Pancreas (tissue), 10 donors: ENCODE measurements at places on chromosomes 16 and 17. TPM values are rescaled to one million over a fixed set of nuclear protein-coding genes. Genes with fewer than 3 reads are reported as not detected.
A peak's percentile ranks its signal among the peaks of the same experiment; 100 is the strongest.

The CD300E gene
- total RNA-seq: 0.14 TPM

GRCh38 chr16:85652431-85653221 lies 36.1 kb downstream of the GINS2 start:
- peak overlapping the region; percentile 29 for H3K27ac ChIP-seq
- no peaks in the 10 kb centered on the region for H3K27me3 ChIP-seq
- no peaks in the 10 kb centered on the region for H3K4me1 ChIP-seq
- H3K4me3 ChIP-seq: no peak overlapping the region

The GNG13 gene
- not detected for total RNA-seq

DNA sequence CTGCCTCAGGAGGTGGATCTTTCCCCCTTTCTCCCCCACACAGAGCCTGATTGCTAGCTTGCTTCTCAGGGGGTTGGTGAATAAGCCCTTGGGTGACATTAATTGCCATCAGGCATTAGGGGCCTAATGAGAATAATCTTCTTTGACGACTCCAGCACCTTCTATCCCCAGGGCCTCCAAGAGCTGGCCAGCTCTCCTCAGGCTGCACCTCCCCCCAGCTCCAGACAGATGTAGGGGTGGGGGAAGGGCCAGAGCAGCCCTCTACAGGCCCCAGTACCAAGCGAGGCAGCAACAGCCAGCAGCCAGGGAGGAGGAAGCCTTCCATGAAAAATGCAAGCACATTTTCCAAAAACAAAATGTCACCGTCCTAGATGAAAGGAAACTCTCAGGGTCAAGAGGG lies 1.4 kb upstream of the TMEM132E start:
- H3K27ac ChIP-seq: no peak overlapping the region
- H3K27me3 ChIP-seq: peaks cover 26% of the 10 kb centered on the region
- no peak for DNase-seq
- H3K4me1 ChIP-seq: peaks cover 18% of the 10 kb centered on the region

GRCh38 chr17:69651921-69652320 lies 237.4 kb downstream of the MAP2K6 start:
- H3K27ac ChIP-seq: no peak overlapping the region
- no peaks in the 10 kb centered on the region for H3K36me3 ChIP-seq
- H3K4me1 ChIP-seq: no peaks in the 10 kb centered on the region

The ZNF821 gene
- total RNA-seq: 3.9 TPM

- H3K27ac ChIP-seq: peak overlapping the region; percentile 53
- no peak overlapping the region for H3K4me3 ChIP-seq
- H3K4me1 ChIP-seq: no peaks in the 10 kb centered on the region
- no peaks in the 10 kb centered on the region for H3K36me3 ChIP-seq
These were observed 110.4 kb upstream of the HAS3 start for GRCh38 chr16:68995011-68995504.

DNA sequence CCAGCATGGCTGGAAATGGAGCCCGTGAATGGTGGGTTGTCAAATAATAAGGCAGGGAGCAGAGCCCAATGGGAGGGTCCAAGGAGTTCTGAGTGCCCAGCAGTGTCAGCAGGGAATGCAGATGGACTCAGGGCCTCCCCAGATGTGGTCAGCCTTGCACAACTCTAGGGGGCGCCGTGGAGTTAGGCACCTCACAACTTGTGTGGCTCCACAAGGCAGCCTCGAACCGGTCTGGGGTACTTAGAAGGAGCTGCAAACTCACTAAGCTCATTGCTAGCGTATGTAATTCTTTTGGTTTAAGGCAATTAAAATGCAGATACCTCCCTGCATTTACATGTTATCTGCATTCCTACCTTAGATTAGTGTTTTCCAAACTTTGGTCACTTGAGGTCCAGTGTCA lies 18.1 kb downstream of the IRF8 start:
- no peak overlapping the region for H3K4me3 ChIP-seq
- no peak overlapping the region for H3K27ac ChIP-seq
- H3K4me1 ChIP-seq: peaks cover 11% of the 10 kb centered on the region
- no peak for DNase-seq
- H3K36me3 ChIP-seq: no peaks in the 10 kb centered on the region

The CNGB1 gene
- total RNA-seq: not detected

DNA sequence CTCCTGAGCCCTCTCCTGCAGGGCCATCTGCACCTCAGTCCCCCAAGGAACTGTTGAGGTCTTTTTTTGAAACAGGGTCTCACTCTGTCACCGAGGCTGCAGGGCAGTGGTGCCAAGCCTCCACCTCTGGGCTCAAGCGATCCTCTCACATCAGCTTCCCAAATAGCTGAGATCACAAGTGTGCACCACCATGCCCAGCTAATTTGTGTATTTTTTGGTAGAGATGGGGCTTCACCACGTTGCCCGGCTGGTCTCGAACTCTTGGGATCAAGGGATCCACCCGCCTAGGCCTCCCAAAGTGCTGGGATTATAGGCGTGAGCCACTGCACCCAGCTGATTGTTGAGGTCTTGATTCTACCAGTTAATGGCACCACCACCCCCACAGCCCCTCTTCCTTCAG lies 27.9 kb upstream of the ENDOV start:
- H3K27ac ChIP-seq: no peak overlapping the region
- no peaks in the 10 kb centered on the region for H3K4me1 ChIP-seq
- H3K36me3 ChIP-seq: no peaks in the 10 kb centered on the region
- no peak for DNase-seq

The RRAD gene
- 2.7 TPM for total RNA-seq

The KRT24 gene
- total RNA-seq: not detected

GRCh38 chr17:65545705-65546523 lies 15.5 kb downstream of the AXIN2 start:
- DNase-seq: no peak
- no peak overlapping the region for H3K27ac ChIP-seq
- H3K4me1 ChIP-seq: peaks cover 28% of the 10 kb centered on the region
- H3K27me3 ChIP-seq: no peaks in the 10 kb centered on the region

DNA sequence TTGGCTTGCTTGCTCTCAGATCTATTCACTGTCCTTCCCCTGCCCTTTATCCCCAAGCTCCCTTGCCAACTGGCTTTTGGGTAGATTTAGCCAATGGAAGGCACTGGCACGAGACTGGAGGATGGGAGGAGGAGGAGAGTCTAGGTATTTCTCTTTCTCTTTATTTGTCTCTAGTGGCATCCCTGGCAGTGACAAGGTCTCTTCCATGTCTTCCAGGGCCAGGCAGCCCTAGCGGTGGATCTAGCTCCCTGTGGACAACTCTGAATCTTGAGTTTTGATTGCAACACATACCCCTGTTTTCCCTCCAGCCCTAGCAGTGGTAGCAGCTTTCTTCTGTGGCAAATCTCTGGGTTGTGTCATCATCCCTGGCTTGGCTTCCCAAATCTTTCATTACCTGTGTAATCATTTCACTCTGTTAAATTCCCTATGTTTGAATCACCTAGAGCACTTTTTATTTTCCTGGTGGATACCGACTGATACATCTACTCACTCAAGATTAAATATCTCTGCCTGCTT lies 171.1 kb upstream of the IRX6 start:
- no peaks in the 10 kb centered on the region for H3K36me3 ChIP-seq
- no peaks in the 10 kb centered on the region for H3K4me1 ChIP-seq
- H3K27ac ChIP-seq: no peak overlapping the region

GRCh38 chr16:3131755-3132377 lies 3.0 kb upstream of the ZNF213 start:
- H3K27ac ChIP-seq: no peak overlapping the region
- peaks cover 35% of the 10 kb centered on the region for H3K4me1 ChIP-seq
- no peaks in the 10 kb centered on the region for H3K36me3 ChIP-seq

- no peak overlapping the region for H3K27ac ChIP-seq
- no peaks in the 10 kb centered on the region for H3K27me3 ChIP-seq
- H3K4me3 ChIP-seq: no peak overlapping the region
- H3K36me3 ChIP-seq: no peaks in the 10 kb centered on the region
These were observed 210.7 kb upstream of the NLRP1 start for GRCh38 chr17:5794881-5795506.

The HEATR9 gene
- total RNA-seq: not detected

DNA sequence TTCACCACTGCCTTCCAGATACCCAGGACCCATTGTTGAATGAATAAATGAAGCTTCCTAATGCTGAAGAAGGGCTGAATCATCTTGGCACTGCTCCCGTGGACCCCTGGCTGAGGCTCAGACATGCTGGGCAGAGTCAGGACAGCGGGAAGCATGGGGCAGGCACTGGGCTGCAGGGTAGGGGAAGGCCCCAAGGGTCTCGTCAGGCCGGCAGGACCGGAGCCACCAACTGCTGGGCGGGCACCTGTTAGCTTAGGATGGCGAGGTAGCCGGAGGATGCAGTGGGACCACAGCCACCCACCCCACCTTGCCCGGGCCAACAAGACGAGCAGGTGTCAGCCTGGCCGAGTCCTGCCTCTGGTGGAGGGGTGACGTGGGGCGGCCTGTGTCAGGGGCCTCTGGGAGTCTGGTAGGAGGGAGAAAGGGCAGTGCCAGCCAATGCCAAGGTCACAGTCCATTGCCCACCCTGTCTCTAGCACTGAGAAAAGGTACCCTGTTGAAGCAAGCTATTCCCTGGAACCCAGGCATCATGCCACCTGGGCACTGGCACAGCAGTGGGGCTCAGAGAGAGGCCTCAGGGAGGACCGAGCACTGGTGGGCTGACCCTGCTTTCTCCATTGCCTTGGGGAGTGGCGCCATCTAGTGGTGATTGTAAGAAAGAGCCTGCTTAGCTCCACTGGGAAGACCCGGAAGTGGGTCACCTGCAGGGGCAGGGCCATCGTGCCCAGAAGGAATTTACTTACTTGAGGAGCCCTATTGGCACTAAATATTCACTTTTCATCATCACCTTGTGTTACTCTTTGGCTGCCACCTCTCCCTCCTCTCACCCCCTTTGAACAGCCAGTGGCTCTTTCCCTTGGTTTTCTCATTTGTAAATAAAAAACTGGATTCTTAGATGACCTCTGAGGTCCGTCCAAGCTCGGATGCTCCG lies 3.0 kb upstream of the DLX3 start:
- DNase-seq: peak; percentile 82
- H3K27ac ChIP-seq: no peak overlapping the region
- peaks cover 3% of the 10 kb centered on the region for H3K27me3 ChIP-seq
- H3K4me3 ChIP-seq: no peak overlapping the region

- H3K4me3 ChIP-seq: no peak overlapping the region
- no peaks in the 10 kb centered on the region for H3K4me1 ChIP-seq
- no peak overlapping the region for H3K27ac ChIP-seq
- H3K36me3 ChIP-seq: no peaks in the 10 kb centered on the region
- H3K27me3 ChIP-seq: no peaks in the 10 kb centered on the region
- DNase-seq: no peak
These were observed 103.5 kb downstream of the SYCE1L start for GRCh38 chr16:77302674-77303073.

The FBXO39 gene
- total RNA-seq: not detected

- H3K4me1 ChIP-seq: no peaks in the 10 kb centered on the region
- no peaks in the 10 kb centered on the region for H3K36me3 ChIP-seq
- no peak for DNase-seq
- no peak overlapping the region for H3K27ac ChIP-seq
- no peak overlapping the region for H3K4me3 ChIP-seq
- no peaks in the 10 kb centered on the region for H3K27me3 ChIP-seq
These were observed 25.8 kb downstream of the GINS3 start for GRCh38 chr16:58418026-58418425.

The PYY gene
- not detected for total RNA-seq

- H3K36me3 ChIP-seq: no peaks in the 10 kb centered on the region
- no peaks in the 10 kb centered on the region for H3K4me1 ChIP-seq
- H3K27ac ChIP-seq: no peak overlapping the region
- no peak for DNase-seq
These were observed 37.6 kb upstream of the PIRT start for GRCh38 chr17:10875430-10875851.

DNA sequence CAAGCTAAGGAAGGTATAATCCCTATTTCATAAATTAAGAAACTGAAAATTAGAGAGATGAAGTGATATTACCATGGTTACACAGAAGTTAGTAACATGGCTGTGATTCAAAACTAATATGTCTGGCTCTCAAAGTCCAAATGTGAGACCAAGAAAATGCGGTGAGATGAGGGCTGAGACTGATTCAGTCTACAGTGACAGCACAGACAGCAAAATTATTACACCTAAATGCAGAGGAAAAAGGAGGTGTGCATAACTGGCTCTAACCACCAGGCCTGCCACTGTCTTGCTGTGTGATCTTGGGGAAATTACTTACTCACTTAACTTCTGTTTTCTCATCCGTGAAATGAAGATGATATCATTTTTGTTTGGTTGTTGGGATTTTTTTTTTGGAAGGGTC lies 270.0 kb upstream of the SOX9 start:
- H3K4me3 ChIP-seq: no peak overlapping the region
- H3K27me3 ChIP-seq: no peaks in the 10 kb centered on the region
- H3K27ac ChIP-seq: no peak overlapping the region
- H3K36me3 ChIP-seq: no peaks in the 10 kb centered on the region
- no peak for DNase-seq
- no peaks in the 10 kb centered on the region for H3K4me1 ChIP-seq

DNA sequence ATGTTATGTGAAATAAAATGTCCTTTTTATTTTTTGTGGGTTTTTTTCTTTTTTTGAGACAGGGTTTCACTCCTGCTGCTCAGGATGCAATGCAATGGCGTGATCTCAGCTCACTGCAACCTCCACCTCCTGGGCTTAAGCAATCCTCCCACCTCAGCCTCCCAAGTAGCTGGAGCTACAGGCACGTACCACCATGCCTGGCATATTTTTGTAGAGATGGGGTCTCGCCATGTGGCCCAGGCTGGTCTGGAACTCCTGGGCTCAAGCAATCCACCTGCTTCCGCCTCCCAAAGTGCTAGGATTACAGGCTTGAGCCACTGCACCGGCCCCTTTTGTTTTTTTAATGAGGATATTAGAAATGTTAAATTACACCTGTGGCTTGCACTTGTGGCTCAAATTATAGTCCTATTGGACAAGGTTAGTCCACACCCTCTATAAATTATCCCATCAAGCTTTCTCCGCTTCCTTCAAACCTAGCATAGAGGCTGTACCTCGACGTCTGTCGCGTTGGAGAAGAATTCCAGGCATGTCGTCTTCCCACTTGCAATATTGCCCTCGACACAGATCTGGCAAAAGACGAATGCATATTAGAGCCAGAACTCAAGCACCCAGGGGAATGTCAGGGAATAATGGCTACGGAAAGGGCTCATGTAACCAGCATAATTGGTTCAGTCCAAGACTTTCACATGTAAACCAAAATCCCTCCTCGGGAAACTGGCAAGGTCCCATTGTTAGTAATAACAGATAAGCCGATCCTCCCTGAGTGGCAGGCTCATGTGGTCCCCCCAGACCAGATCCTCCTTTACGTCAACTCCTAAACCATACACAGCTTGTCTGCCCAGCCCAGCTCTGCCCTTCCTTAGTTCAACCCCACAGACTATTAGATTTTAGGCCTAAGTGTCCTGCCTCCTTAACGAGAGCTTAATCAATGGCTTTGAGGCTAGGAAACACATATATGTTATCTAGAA lies 8.2 kb downstream of the TK2 start:
- no peak overlapping the region for H3K4me3 ChIP-seq
- H3K27me3 ChIP-seq: no peaks in the 10 kb centered on the region
- no peak for DNase-seq
- no peak overlapping the region for H3K27ac ChIP-seq
- no peaks in the 10 kb centered on the region for H3K4me1 ChIP-seq

GRCh38 chr16:30005341-30006094 lies 5.3 kb downstream of the DOC2A start:
- H3K36me3 ChIP-seq: no peaks in the 10 kb centered on the region
- H3K27me3 ChIP-seq: no peaks in the 10 kb centered on the region
- H3K4me3 ChIP-seq: no peak overlapping the region
- no peak overlapping the region for H3K27ac ChIP-seq
- DNase-seq: peak; percentile 74

- H3K27me3 ChIP-seq: no peaks in the 10 kb centered on the region
- no peak overlapping the region for H3K4me3 ChIP-seq
- no peaks in the 10 kb centered on the region for H3K36me3 ChIP-seq
These were observed 152.4 kb downstream of the ZNF423 start for GRCh38 chr16:49703483-49703882.

- H3K36me3 ChIP-seq: no peaks in the 10 kb centered on the region
- H3K4me1 ChIP-seq: no peaks in the 10 kb centered on the region
- no peak for DNase-seq
These were observed 130.8 kb downstream of the CA10 start for GRCh38 chr17:52027620-52028295.

The CEMP1 gene
- 0.61 TPM for total RNA-seq
